Activated CD8-positive, alpha-beta T cell treated with anti-CD3 and anti-CD28 coated beads for 36 hours (primary cell): ENCODE measurements at places on chromosomes 6 and 20.

DNA sequence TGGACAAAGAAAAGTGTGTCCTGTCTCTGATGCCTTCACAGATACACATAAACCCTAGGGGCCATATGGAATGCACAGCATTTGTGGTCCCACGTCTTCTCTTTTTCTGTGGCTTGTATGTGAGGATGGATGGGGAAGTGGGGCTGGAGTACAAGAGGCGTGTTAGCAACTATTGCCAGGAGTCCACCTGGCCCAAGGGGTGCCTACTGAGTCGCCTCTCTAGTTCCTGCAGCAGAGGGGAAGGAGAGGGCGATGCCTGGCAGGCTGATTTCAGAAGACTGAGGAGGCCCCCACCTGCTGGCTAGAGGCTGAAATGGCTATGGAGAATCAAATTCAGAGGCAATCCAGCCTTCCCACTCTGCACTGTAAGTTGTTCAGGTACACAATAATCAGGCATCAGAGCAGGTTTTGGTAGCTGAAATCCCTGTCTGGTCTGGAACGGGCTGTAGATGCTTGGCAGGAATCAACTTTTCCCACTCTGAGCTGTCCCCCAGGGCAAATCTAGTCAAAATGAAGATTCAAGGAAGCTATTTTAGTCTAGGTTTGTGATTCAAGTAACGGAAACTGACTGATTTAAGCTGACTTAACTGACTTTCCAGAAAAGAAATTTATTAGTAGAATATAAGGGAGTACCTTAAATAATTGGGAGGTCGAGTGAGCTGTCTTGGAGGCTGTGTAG, 14.9 kb upstream of the PPARD start:
- DNase-seq, result peak; percentile 88

- DNase-seq, result peak; percentile 31
Observed at GRCh38 chr6:37059344-37060194, 54.1 kb downstream of the FGD2 start.

DNA sequence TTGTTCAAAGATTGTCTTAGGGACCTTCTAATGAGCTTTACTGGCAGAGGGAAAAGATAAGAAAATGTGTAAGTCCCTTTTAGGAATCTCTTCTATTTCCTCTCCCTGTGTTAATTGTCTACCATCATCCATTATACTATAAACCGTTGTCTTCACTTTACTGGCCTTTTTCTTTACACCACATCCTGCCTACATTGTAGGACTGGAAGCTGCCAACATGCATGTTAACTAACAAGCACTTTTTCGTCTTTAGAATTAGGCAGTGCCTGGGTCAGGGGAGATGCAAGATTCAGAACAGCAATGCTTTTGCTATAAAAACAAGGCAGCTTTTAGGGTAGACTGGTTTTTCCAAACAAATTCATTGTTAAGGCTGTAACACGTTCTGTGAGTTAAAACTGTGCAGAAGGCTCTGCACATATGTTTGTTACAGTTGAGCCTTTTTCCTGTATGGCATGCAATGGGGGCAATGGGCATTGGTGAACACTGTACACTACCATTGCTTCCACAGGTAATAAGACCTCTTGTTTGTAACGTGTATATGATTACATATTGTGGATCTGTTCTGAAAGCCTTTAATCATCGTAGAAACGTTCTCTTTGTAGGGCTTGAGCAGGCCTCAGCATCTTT, 10.9 kb upstream of the PKIG start:
- no peak for DNase-seq

DNA sequence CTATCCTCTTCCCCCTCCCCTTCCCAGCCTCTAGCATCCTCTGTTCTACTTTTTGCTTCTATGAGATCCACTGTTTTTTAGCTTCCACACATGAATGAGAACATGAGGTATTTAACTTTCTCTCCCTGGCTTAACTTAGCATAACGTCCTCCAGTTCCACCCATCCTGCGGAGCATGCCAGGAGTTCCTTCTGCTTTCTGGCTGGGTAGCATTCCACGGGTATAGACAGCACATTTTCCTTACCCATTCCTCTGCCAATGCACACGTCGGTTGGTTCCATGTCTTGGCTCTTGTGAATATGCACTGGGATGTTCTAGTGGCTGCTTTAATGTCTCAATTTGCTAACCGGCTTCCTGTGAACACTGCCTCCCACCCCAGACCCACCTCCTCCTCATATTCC, 13.2 kb upstream of the CCR6 start:
- DNase-seq, result no peak

DNA sequence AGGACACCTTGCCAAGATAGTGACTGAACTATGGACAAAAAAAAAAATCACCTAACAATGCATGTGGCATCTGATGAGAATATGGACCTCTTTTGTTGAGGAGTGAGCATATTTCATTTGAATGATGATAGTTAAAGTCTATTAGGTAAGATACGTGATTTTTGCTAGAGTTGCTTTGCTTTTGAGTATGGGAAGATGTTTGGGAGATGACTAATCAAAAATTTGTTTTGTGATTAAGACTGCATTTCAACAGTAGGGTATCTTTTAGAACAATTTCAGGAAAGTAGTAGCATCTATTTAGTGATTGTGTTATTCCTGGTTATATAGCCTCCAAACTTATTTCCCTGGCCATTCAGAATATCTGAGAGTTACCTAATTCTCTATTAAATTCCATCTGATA, 878.6 kb upstream of the CITED2 start:
- no peak for DNase-seq

- peak; percentile 83 for DNase-seq
Observed at GRCh38 chr6:157322792-157323254, 496 bp downstream of the TMEM242 start.

GRCh38 chr6:34529665-34530327, 26.3 kb downstream of the SPDEF start:
- no peak for DNase-seq

- no peak for DNase-seq
Observed at GRCh38 chr6:136468711-136469110, 81.5 kb downstream of the MAP7 start.

DNA sequence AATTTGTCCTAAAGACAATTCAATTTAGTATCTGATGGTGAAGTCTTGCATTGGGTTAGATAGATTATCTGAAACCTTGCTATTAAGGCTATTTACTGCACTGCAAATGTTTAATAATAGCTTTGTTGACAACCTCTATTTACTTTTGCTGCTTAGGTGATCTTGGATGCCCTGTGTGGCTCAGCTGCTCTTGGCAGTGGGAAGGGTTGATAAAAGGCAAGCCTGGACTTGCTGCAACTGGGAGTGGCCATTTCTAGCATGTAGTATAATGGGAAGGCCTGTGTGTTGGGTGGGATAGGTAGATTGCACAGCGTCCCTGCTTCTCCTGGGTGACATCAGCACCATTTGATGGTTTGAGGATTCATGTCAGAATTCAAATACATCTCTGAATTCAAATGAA, 49.1 kb downstream of the ARMC2 start:
- no peak for DNase-seq

DNA sequence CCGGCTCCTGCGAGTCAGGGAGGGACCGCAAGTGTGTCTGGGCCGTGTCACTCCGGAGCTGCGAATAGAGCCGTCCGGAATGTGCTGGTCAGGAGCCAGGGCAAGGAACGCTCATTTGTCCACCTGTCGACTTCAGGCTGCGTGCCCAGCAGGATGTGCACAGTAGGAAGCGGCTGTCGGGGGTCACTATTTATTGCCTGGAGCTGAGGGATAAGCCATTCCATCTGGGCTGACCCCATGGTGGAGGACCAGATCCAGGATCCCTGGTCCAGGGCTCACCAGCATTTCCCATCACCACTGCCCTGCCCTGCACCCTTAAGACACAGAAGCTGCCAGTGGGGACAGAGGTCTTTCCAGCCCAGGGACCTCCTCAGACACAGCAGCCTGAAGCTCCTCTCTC, 14.7 kb downstream of the NTSR1 start:
- no peak for DNase-seq

DNA sequence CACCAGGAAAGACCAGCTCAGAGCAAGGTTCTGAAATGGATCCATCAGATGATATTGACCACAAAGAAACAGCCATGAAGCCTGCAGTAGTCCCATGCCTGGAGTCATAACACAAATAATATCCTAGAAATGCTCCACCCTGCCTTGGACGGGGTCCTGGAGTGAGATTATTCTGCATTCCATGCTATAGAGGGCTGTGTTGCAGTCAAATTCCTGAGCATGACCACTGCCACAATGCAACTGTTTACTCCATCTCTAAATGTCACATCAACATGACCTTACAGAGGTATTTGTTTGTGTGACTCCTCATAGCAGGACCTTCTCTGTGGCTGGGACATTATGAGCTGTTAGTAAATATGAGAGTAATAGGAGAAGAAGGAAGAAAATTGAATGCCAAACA, 257.5 kb upstream of the TCF21 start:
- no peak for DNase-seq

- no peak for DNase-seq
Observed at GRCh38 chr6:161618831-161619454, 345.1 kb upstream of the AGPAT4 start.

GRCh38 chr6:113908801-113909200, 51.7 kb downstream of the MARCKS start:
- no peak for DNase-seq

- no peak for DNase-seq
Observed at GRCh38 chr6:29520232-29520631, 32.5 kb upstream of the MAS1L start.

- no peak for DNase-seq
Observed at GRCh38 chr20:13307562-13308163, 86.6 kb downstream of the ISM1 start.
